ENCODE measurements at places on chromosomes 6 and 20. TPM values are rescaled to one million over a fixed set of nuclear protein-coding genes. Genes with fewer than 3 reads are reported as not detected.

Gene TINAG
- total RNA-seq = not detected

- DNase-seq = no peak
Observed at GRCh38 chr6:41464481-41464880, 81.7 kb upstream of the FOXP4 start.

- no peak for DNase-seq
Observed at GRCh38 chr6:147954938-147955337, 387.7 kb upstream of the SASH1 start.

Gene HAO1
- total RNA-seq = 0.13 TPM

- DNase-seq = no peak
Observed at GRCh38 chr6:39330476-39330875, 8.0 kb upstream of the KCNK16 start.

Data from Panc1 (cell line).